ENCODE measurements at places on chromosomes 2 and 18.

DNA sequence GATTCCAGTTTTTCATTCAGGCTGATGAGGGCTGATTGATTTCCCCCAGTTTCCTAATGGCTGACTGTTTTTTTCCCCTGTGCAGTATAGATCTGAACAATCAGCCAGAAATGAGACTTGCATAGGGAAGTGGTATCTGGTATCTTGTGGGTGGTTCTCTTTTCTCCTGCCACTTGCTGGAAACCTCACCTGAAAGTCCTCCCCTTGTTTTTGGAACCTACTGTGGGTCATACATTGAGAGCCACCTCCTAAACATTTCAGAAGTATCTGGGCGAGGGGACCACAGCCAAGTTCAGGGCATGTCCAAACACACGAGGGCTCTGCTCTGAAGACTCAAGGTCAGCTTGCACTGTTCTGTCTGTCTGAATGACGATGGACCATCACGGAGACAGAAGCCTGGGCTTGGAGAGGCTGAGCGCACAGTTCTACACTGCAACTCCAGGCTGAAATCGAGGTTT, 19.3 kb downstream of the ALPK2 start:
- no peak for DNase-seq

DNA sequence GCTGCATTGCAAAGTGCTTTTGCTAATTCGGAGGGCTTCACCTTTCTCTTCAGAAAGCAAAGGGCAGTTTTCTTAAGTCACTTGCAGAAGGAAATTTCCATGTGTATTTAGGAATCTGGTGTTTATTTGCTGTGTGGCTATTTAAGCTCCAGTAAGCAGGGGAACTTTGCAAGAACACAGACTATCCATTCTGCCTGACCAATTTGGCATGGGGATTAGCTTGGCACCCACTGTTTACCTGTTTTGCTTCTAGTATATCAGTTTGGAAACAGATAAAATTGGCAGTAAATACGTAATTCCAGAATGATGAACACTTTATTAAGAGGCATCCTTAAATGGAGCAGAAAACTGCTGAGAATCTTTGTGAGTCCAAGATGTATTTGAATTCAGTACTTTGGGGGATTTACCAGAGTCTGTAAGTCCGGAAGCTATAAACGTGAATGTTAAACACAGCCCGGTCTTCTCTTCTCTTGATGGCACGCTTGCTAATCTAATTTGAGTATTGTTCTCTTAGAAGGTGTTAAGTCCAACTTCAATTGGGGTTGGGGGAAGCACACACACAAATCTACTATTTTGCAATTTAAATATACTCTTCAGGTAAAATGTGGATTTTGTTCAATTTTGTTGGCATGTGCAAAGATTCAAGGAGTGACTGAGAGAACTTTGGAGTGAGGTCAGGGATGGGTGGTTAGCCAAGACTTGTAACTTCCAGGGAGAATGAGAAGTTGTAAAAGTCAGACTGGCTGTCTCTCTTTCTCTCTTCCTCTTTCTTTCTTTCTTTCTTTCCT, 650 bp downstream of the ACKR3 start:
- peak; percentile 37 for DNase-seq

DNA sequence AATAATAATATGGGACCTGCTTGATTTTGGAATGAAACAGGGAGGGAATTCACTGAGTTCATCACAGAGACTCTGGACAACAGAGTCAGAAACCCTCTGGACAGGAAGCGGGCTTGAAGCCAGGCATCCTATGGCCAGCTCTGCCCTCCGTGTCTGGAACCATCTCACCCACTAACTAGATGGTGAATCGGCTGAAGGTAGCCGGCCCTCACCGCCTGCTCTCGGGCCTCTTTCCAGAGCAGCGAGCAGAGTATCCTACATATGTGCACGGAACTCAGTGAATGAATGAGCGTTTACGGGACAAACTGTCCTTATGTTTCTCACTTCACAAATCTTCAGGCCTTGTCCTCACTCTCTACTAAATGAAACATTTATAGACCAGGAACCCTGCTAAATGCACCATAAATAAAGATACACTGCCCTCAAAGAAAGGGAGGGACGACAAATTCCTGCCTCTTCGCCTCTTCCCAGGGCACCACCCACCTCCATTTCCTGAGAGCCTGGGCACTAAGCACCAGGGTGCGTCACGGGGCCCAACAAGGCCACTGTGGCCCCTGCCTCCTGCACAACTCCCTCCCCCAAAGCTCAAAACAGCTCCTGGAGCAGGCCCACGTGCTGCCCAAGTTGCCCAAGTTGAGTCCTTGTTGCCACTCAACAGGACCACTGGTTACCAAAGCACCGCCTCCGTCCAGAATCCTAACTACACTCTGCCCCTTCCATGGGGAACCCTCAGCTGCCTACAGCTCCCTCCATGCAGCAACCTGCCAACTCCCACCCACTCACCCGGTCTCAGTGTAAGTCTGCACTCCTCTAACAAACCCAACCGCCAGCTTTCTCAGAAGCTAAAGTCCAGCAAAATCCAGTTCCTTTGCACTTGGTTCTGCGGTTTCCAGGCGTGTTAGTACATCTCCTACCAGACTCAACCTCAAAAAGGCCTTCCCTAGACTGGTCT, 1.7 kb downstream of the TBC1D8 start:
- DNase-seq = peak; percentile 25

GRCh38 chr2:188295067-188295685, 3.5 kb downstream of the GULP1 start:
- peak; percentile 18 for DNase-seq

DNA sequence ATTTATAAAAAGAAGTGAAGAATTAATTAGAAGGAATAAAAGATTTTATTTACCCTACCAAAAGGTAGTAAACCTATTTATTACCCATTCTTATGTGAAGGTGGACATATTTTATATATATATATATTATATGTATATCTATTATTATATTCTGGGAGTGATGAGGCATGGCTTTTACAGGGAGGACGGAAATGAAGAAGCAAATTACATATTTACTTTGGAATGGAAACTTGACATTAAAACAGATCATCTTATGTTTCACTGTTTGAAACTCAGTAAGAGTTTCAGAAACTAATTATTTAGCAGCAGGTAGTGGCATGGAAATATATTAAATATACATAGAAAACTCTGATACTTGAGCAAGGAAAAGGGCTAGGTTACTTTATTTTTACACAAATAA, 143.4 kb downstream of the LCLAT1 start:
- no peak for DNase-seq

DNA sequence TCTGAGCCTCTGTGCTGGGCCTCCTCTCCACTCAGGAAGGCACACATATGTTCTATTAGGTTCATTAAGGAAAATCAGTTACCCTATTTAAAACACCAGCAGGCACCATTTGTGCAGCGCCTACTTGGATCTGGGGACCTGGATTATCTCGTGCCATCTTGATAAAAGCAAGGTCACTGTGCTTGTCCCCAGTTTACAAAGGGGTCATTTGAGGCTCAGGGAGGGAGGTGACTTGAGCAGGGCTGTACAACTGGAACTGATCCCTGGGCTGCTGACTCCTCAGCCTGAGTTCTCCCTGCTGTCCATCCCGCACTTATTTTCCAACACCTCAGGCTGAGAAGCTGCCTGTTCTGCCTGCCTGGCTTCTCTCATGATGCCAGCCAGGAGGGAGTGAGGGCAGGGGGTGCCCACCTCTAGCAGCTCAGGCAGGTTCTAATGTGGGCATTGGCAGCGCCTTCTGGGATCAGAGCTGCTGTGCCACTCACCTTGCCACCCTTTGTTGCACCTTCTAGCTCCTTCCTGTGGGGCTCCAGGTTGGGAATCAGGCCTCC, 120.3 kb downstream of the GLI2 start:
- no peak for DNase-seq

GRCh38 chr2:32484937-32485336, 128.1 kb downstream of the BIRC6 start:
- no peak for DNase-seq

DNA sequence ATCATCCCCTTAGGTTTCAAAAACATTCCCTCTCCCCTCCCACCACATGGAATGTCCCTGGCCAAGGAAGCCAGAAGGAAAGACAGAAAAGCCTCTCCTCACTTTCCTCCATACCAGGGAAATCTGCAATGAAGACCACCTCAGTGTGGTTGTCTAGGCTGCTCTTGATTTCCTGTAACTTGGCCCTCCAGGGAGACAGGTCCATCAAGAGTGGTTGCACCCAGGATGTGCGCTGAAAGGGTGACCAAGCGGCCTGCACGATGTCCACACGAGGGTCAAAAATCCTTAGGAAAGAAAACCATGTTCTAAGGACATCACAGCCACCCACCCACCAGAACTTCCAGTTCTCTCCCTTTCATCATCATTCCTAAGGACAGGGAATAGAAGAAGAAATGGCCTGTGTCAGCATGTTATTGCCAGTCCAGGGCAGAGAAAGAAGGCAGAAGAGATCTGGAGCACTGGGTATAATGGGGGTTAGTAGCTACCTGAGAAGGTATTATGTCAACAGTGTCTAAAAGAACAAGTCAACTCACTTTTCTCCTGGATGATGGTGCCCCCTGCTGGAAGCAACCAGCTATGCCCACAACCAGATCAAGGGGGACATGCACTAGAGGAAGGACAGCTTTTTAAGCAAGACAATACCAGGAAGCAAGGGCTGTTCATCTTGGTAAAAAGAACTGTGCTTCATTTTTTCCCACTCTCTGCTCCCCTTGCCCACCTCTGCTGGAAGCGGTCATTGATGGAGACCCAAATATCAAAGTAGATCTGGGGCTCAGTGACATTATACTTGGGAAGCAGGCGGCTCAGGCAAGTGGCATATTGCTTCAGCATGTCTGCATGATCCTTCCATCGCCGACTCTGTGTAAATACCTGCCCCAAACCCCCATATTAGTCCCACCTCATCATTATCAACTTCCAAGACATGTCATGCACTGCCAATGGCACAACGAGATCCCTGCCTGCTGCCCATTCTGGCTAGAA, 9.3 kb downstream of the GGCX start:
- peak; percentile 65 for DNase-seq

- no peak for DNase-seq
Measured at GRCh38 chr18:57243624-57244179, 96.8 kb downstream of the BOD1L2 start.

DNA sequence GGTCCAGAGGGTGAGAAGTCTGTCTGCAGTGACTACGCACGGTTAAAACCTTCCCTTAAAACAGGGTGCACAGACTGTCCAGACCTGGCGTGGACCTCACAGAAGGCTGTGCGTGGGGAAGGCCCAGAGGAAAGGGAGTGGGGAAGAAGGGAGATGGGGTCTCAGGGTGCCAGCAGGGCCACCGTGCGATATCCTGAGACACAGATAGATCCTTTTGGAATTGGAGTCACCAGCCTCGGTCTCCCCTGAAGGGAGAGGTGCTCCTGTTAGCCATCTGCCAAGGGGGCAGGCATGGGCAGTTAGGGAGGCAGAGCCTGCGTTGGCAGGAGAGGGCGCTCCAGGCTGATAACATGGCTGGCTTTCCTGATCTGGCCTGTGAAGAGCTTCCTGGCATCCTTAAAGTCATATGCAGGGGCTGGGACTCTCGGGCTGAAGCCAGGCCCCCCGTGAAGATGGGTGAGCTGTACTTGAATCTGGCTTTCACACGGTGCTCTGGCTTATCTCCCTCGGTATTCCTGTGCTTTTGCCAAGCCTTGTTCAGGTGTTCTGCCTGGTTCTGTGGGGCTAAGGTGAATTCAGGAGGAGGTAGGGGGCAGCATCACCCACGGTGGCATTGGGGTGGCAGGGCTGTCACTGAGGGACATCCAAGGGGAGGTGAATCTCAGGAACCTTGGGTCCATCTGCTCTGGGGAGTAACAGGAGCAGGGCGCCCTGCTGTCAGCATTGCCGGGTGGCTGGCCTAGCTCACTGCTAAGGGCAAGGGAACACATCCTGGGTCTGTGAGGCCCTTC, 107.2 kb upstream of the SMAD2 start:
- DNase-seq = no peak

- no peak for DNase-seq
Measured at GRCh38 chr2:45134726-45135125, 125.5 kb upstream of the SIX2 start.

DNA sequence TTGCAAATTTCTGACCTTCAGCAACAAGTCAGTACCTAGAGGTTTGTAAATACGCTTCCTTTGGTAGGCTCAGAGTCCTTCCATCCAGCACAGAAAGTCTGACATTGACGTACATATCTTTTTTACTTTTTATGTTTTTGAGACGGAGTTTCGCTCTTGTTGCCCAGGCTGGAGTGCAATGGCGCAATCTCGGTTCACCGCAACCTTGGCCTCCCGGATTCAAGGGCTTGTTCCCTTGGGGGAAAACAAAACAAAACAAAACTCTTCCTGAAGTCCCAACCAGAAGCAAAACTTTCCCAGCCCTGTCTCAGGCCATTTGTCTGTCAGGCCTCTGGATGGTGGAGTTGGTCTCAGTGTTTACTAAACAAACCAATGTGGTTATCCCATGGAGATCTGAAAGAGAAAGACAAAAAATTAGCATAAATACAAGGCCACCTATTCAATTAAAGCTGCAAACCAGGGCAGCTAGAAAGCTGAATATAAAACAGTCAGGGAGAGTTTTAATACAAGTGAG, 29.6 kb upstream of the ATL2 start:
- no peak for DNase-seq

DNA sequence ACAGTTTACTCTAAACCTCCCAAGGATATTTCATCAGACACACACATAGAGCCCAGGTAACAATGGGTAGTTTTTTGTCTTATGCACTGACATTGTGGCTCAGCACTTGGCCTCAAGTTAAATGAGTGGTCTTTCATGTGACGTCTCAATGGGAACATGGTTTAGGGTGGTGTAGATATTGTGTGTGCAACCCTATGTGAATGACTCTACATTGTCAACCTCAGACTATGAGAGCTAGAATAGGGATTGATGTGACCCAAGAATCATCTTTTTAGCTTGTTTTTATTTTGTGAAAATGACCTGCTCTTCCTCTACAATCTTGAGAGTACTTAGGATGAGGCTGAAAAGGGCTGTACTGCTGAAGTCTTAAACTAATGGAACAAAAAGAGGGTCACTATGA, 86.2 kb downstream of the SCN1A start:
- DNase-seq = no peak

DNA sequence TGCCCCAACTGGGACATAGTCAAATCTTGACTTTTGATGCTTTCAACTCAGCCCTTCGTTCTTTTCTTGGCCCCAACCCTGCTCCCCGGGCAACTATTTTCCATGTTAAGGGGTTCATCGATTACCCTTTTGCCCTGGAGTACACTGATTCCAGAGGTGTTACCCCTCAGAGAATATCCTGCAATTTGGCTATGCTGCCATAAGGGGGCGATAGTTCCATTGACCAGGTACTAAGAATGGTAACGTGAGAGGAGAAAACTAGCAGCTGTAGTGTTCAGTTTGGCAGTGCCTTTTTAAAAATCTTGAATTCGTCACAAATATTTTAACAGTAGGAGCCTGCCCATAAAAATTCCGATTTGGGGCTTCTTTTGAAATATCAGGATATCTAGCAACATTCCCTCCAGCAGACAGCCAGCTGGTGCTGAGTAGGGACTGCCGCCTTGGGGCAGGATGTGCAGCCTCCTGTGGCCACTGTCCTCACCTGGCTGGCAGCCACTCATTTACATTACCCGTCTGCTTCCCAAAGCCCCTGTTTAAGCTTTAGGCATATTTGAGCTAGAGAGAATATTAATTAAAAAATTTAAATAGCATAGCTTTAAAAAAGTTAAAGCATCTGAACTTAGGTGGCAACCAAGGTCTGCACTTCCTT, 146.3 kb upstream of the SKOR2 start:
- no peak for DNase-seq
